ENCODE measurements at places on chromosomes 4 and X.

- DNase-seq = no peak
- H3K27me3 ChIP-seq = no peaks in the 10 kb centered on the region
- H3K27ac ChIP-seq = no peak overlapping the region
- peak overlapping the region; percentile 34 for H3K4me3 ChIP-seq
- peaks cover 12% of the 10 kb centered on the region for H3K4me1 ChIP-seq
Measured at GRCh38 chr4:80197601-80198440, 518 bp downstream of the PRDM8 start.

DNA sequence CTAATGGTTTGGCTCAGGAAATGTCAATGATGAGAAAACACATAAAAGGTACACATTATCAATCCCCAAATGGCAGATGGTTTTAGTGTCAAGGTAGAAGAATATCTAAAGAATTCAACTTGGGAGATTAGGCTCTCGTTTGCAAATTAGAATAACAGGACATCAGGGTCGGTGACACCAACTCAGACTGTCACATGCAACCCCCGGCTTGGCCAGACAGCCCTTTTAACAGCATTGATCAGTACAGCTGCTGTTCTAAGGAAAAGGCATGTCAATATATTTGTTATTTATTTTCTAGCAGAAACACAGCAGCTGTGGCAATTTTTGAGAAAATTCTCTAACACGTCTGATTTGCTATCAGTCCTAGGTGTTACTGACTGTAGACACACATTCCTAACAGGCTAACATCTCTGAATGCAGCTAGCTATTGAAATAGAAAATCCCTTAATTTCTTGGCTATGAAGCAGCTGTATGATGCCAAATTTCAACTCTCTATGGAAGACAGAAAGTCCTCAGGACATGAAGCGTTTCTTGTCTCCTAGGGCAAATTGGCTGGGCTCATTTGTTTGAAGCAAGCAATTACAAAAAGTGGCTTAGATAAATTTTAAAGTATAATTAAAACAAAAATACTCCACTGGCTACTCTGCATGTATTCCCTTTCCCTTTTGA lies 269.0 kb upstream of the CXXC4 start:
- no peaks in the 10 kb centered on the region for H3K27me3 ChIP-seq
- no peaks in the 10 kb centered on the region for H3K36me3 ChIP-seq
- no peak for DNase-seq
- peaks cover under 1% of the 10 kb centered on the region for H3K4me1 ChIP-seq
- no peak overlapping the region for H3K4me3 ChIP-seq

GRCh38 chr4:74531963-74532794 lies 87.2 kb downstream of the AREG start:
- no peak overlapping the region for H3K4me3 ChIP-seq
- no peaks in the 10 kb centered on the region for H3K36me3 ChIP-seq
- no peaks in the 10 kb centered on the region for H3K4me1 ChIP-seq
- DNase-seq = no peak
- no peaks in the 10 kb centered on the region for H3K27me3 ChIP-seq

- H3K4me3 ChIP-seq = no peak overlapping the region
- no peak for DNase-seq
- no peaks in the 10 kb centered on the region for H3K36me3 ChIP-seq
- no peaks in the 10 kb centered on the region for H3K27me3 ChIP-seq
- H3K27ac ChIP-seq = no peak overlapping the region
Measured at GRCh38 chrX:80578517-80579105, 158.4 kb downstream of the TENT5D start.

GRCh38 chr4:22385611-22386011 lies 130.3 kb downstream of the ADGRA3 start:
- H3K36me3 ChIP-seq = no peaks in the 10 kb centered on the region
- H3K4me1 ChIP-seq = no peaks in the 10 kb centered on the region
- no peak overlapping the region for H3K27ac ChIP-seq
- H3K4me3 ChIP-seq = no peak overlapping the region

DNA sequence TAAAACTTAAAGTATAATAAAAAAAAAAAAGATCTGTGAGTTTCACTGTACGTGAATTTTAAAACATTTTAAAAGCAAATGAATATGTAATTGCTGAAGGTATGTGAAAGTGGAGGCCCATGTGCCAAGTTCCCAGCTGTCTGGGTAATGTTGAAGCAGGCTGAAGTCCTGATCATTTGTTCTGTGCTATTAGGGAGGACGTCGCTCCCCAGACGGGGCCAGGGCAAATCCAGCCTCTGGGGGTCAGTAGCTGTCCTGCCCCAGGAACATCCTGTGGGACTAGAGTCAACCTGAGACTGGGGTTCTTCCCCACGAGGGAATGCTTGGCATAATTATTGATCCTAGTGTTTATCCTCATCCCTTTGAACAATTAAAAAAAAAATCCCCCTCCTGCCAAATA lies 48.8 kb downstream of the PDE5A start:
- DNase-seq = no peak
- H3K27me3 ChIP-seq = no peaks in the 10 kb centered on the region
- no peak overlapping the region for H3K4me3 ChIP-seq

DNA sequence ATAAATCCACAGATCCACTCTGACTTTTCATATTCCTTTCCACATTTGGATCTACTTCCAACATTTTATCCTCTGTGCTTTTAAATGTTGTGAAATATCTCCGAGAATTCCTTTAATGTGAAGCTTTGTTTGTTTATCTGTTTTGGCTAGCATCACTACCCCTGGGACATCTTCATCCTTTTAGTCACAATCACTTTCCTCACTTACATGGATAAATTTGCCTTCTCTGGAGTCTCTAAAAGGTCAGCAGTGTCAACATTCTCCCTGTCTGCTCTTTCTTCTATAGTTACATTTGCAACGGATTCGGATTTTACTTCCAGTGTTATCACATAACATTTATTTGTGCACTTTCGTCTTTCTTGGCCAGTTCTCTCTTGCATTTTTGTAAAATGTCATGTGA lies 34.2 kb upstream of the LRAT start:
- no peaks in the 10 kb centered on the region for H3K36me3 ChIP-seq
- no peak overlapping the region for H3K27ac ChIP-seq
- no peak for DNase-seq
- no peaks in the 10 kb centered on the region for H3K4me1 ChIP-seq

DNA sequence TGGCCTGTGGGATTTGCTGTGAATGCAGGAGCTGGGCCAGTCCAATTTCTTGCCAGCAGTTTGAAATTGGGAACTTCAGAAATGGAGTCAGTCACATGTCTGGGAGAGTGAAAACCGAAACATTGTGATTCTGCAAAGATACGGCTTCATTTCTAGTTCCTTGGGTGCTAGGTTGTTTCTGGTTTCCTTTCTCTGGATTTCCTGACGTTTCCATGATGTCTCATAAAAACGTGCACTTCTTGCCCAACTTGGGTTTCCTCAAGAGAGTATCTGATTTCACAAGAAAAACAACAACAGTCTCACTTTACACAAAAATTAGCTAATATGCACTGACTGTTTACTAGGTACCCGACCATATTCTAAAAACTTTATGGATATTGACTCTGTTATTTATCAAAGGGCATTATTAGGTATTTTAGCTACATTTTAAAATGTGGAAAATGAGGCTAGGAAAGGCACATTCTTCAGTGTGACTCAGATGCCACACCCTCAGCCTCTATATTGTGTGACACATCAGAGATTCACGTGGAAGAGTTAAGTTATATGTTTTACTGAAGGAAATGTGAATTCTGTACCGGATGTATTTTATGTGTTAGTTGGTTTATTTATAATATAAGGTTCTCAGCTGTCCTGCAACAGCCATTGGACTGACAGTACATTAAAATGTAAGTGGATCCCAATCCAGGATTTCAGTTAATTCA lies 225.0 kb upstream of the PUDP start:
- DNase-seq = no peak
- H3K27ac ChIP-seq = no peak overlapping the region
- H3K4me1 ChIP-seq = no peaks in the 10 kb centered on the region
- H3K36me3 ChIP-seq = no peaks in the 10 kb centered on the region

- no peaks in the 10 kb centered on the region for H3K36me3 ChIP-seq
- H3K4me1 ChIP-seq = no peaks in the 10 kb centered on the region
- no peak overlapping the region for H3K4me3 ChIP-seq
- DNase-seq = no peak
Measured at GRCh38 chrX:123590842-123591486, 141.9 kb downstream of the THOC2 start.

- no peak overlapping the region for H3K27ac ChIP-seq
- H3K36me3 ChIP-seq = no peaks in the 10 kb centered on the region
- DNase-seq = no peak
Measured at GRCh38 chrX:47621851-47622250, 2.2 kb upstream of the SYN1 start.

GRCh38 chrX:154370300-154371016 lies 4.0 kb downstream of the FLNA start:
- no peak for DNase-seq
- peaks cover 15% of the 10 kb centered on the region for H3K36me3 ChIP-seq
- H3K4me1 ChIP-seq = peaks cover 48% of the 10 kb centered on the region
- peak overlapping the region; percentile 99 for H3K27ac ChIP-seq

DNA sequence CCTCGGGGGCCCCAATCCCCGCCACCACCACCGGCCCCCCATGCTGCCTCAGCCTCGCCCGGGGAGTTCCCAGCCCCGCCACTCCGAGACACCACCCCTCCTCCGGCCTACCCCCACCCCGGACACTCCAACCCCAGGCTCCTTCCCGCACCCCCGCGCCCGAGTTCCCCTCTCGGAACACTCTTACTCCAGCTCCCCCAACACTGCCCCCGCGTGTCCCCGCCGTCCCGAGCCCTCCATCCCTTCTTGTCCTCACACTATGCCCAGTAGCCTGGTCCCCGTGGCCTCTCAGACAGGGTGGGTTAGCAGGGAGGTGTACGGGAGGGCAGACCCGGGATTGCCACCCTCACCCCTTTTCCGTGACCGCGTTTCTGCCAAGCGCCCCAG lies 276.1 kb downstream of the BCOR start:
- H3K36me3 ChIP-seq = no peaks in the 10 kb centered on the region
- H3K27ac ChIP-seq = no peak overlapping the region
- no peaks in the 10 kb centered on the region for H3K4me1 ChIP-seq
- no peaks in the 10 kb centered on the region for H3K27me3 ChIP-seq

- no peaks in the 10 kb centered on the region for H3K36me3 ChIP-seq
- H3K27ac ChIP-seq = no peak overlapping the region
- peaks cover 48% of the 10 kb centered on the region for H3K4me1 ChIP-seq
- H3K4me3 ChIP-seq = no peak overlapping the region
- no peak for DNase-seq
- H3K27me3 ChIP-seq = no peaks in the 10 kb centered on the region
Measured at GRCh38 chrX:40090050-40090804, 7.5 kb downstream of the BCOR start.

DNA sequence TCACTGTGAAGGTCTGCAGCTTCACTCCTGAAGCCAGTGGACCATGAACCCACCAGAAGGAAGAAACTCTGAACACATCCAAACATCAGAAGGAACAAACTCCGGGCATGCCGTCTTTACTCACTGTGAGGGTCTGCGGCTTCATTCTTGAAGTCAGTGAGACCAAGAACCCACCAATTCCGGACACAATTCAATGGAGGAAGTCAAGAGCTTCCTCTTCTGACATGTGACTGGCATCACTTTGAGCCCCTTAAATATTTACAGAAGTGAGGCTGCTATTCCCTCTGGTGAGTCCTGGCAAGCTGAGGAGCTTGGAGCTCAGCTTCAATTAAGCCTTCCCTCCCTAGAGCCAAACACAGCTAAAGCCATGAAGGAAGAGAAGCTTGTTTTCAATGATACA lies 103.5 kb upstream of the SRD5A3 start:
- no peak for DNase-seq
- no peaks in the 10 kb centered on the region for H3K27me3 ChIP-seq
- H3K27ac ChIP-seq = no peak overlapping the region
- H3K36me3 ChIP-seq = no peaks in the 10 kb centered on the region

GRCh38 chr4:94511591-94511990 lies 59.8 kb downstream of the PDLIM5 start:
- no peaks in the 10 kb centered on the region for H3K4me1 ChIP-seq
- DNase-seq = no peak
- no peaks in the 10 kb centered on the region for H3K36me3 ChIP-seq
- no peak overlapping the region for H3K27ac ChIP-seq
- no peak overlapping the region for H3K4me3 ChIP-seq
- H3K27me3 ChIP-seq = no peaks in the 10 kb centered on the region

DNA sequence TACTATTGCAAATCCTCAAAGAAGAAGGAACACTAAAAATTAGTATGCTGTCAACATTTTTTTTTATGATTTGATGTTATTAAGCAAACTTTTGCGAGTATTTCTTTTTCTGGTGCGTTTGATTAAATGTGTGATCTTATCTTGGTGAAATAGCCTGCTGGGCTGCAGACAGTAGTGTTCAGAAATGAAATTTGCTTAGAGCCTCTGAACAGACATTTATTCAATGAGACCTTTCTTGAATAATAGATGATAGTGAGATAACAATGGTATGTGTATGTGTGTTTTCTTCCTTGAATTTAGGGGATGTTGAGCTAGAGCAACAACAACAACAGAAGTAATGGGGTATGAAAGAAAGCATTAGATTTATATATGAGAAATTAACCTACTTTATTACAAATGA lies 12.7 kb downstream of the ADGRL3 start:
- no peaks in the 10 kb centered on the region for H3K36me3 ChIP-seq
- no peaks in the 10 kb centered on the region for H3K27me3 ChIP-seq
- DNase-seq = no peak
- H3K4me1 ChIP-seq = no peaks in the 10 kb centered on the region
- H3K27ac ChIP-seq = no peak overlapping the region

GRCh38 chr4:149370785-149371420 lies 444.7 kb downstream of the IQCM start:
- no peak overlapping the region for H3K4me3 ChIP-seq
- no peak for DNase-seq
- H3K36me3 ChIP-seq = no peaks in the 10 kb centered on the region
- H3K27me3 ChIP-seq = no peaks in the 10 kb centered on the region
- no peak overlapping the region for H3K27ac ChIP-seq

GRCh38 chr4:75565481-75565880 lies 9.6 kb downstream of the ODAPH start:
- no peak for DNase-seq
- H3K27ac ChIP-seq = no peak overlapping the region
- no peaks in the 10 kb centered on the region for H3K27me3 ChIP-seq

All from CD8-positive, alpha-beta memory T cell (primary cell).